ENCODE measurements at places on chromosomes 4 and X.

DNA sequence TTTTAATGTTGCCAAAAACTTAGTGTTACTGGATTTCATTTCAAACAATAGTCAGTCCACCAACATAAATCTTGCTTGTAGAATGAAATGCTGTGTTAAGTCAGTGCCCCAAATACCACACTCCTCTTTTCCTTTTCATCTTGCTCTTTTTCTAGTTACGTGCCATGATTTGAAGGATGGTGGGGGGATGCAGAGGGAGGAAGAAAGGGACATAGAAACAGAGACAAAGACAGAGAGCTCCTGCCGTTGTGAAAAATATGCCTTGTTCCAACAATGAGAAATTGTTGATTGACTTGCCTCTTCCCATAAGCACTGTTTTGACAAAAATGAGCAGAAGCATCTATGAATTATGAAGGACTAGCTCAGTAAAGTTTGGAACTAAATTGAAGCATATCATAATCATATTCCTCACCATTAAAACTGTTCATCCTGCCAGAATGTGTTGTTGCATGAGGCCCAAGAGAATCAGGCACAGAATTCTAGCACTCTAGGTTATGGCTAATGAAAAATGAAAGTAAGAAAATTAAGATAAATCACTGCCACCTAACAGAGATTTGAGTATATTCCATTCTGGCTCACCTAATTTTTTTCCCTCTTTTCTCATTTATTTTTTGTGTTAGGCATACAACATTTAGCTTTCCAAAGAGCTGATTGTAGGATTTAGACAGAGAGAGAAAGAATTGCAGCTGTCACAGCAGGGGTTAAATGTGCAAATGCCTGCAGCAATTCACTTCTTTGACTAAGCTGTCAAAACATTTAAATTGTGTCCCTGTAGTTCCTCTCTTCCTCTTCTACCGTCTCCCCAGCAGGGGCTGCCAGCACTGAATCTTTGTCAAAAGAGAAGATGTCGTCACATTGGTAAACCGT is 111.6 kb upstream of the PTPN13 start:
- DNase-seq, result no peak

DNA sequence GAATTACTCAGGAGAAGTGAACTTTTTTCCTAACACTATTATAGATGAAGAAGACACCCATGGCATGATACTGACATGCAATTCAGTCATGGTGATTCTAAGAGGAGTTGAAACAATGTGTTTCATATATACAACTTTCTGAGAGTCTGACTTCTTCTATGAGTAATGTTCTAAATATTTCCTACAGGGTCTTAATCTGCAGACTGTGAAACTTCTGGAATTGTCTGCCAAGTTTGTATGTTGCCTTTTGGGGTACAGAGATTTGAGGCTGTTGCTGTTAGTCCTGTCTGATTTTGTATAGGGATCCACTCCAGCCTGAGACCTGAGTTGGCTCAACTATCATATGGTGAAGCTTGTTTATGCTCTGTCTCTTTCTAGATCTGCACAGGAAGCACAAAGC is 160.6 kb upstream of the GATB start:
- no peak for DNase-seq

DNA sequence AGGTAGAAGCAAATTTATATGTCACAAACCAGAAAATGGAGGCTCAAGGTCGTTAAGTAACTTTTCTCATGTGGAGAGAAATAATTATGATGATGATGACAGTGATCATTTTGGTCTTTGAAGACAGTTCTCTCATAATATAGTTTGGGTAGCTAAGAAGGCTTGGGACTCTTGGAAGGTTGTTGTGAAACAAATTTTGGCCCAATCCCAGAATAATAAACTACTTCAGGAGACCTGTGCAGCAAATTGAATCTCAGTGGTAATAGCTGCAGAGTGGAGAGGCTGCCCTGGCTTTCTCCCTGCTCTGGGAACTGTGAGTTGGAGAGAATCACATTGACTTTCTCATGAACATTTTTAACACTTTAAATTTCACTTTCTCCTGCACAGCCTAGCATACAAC is 217.2 kb upstream of the BOD1L1 start:
- DNase-seq, result no peak

GRCh38 chr4:170080496-170080895 is 9.3 kb downstream of the AADAT start:
- no peak for DNase-seq

DNA sequence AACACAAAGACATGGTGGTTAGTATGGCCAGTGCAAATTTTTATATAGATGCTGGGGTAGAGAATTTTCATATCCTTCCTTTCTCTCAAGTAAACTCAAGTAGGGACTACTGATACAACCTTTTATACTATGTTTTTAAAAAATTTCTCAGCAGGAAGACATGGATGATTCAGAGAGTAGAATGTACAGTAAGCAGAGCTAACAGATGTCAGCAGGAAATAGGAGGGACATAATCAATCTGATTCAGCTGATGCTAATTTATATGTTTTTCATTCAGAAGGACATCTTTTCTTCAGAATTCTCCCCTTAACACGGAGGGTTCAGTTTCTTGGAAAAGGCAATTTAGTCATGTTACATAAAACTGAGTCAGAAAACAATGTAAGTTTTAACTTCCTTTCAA is 95.4 kb downstream of the GRIA2 start:
- DNase-seq, result no peak

DNA sequence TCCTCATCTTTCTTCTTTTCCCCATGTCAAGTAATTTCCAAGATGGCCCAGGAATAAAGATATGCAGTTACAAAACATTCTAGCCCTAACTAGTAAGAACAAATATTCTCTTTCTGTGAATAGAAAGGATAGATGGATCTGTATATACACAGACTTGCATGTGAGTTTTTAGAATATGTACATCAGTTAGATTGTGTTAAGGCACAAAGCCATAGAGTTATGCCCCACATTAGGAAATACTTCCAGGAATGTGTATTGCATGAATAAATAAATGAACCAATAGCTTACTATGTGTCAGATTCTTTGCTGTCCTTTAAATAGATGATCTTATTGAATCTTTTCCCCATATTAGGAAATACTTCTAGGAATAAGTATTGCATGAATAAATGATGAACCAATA is 46.0 kb upstream of the TMPRSS11E start:
- DNase-seq, result no peak

- DNase-seq, result no peak
Measured at GRCh38 chr4:55437356-55437796, 41.6 kb downstream of the TMEM165 start.

DNA sequence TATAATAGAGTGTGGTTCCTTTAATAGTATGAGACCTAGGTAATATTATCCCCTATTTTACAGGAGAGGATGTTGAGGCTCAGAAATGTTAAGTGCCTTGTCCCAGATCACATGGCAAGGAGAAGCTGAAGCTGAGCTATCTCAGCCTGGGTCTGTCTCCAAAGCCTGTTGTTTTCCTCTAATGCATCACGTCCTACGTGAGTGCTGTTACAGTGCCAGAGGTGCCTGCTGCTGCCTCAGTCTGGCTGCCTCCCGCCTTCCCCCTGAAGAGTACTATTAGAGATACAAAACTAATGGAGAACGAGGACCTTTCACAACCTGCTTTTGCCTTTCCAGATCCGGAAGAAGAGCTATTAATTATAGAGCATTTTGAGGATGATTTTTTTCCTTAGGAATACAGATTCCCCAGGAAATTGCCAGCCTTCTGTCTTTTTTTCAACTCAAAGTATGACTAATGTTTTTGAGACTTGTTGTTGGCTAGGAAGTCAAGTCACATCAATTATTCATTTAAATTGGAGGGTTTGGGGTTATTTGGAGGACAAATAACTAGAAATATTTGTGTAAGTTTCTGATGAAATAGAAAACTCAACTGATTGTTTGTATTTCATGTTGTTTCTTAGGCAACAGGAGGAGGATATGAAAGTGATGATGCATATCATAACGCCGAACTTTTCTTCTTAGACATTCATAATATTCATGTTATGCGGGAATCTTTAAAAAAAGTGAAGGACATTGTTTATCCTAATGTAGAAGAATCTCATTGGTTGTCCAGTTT is 43.9 kb upstream of the MTMR1 start:
- no peak for DNase-seq

- peak; percentile 46 for DNase-seq
Measured at GRCh38 chr4:169293343-169294176, 22.8 kb upstream of the SH3RF1 start.

DNA sequence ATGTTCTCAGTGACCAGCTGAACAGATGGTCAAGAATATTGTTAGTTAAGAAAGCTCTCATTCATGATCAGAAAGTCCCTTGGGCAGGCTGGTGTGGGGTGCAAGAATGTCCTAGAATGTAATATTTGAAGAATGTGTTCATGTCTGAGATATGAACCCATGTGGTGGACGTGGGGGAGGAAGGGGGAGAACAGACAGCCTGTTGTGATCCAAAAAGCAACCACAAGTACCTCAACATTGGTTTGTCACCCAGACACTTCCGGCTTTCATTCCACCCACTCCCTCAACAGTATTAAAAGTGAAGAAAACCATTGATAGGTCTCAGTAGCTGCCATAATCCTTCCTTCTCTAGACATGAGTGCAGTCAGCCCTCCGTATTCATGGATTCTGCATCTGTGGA is 82.2 kb downstream of the MAML3 start:
- peak; percentile 73 for DNase-seq

DNA sequence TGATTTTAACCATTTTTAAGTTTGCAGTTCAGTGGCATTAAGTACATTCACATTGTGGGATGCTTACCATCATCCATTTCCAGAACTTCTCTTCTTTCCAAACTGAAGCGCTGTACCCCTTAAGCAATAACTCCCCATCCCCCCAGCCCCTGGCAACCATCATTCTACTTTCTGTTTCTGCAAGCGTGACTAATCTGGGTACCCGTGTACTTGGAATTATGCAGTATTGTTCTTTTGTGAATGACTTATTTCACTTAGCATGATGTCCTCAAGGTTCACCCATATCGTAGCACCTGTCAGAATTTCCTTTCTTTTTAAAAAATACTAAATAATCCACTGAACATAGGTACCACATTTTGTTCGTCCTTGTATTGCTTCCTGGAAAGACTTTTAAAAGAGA is 32.9 kb downstream of the USP9X start:
- no peak for DNase-seq

GRCh38 chr4:105637408-105638176 is 70.9 kb downstream of the INTS12 start:
- DNase-seq, result no peak

GRCh38 chrX:16914058-16914457 is 32.4 kb upstream of the REPS2 start:
- no peak for DNase-seq

- DNase-seq, result no peak
Measured at GRCh38 chr4:55742655-55743202, 76.9 kb upstream of the EXOC1L start.

DNA sequence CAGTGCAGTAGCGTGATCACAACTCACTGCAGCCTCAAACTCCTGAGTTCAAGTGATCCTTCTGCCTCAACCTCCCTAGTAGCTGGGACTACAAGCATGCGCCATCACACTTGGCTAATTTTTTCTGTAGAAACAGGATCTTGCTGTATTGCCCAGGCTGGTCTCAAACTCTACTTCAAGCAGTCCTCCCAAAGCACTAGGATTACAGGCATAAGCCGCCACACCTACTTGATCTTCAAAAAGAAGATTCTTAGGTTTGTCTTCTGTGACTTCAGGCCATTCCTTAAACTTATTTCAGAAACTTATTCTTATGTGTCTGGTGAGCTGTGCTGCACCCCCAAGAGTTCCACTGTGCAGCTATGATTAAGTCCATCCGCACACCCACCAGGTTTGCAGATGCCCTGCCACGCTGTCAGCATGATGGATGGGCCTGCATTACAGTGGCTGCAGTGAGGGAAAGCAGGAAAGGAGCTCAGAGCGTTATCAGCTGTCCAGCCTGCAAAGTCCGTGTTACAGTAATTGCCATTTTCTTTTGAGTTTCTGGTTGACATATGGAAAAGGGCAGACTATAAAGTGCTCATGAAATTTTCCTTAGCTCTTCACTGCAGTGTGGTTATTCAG is 146.6 kb downstream of the AASDH start:
- no peak for DNase-seq

DNA sequence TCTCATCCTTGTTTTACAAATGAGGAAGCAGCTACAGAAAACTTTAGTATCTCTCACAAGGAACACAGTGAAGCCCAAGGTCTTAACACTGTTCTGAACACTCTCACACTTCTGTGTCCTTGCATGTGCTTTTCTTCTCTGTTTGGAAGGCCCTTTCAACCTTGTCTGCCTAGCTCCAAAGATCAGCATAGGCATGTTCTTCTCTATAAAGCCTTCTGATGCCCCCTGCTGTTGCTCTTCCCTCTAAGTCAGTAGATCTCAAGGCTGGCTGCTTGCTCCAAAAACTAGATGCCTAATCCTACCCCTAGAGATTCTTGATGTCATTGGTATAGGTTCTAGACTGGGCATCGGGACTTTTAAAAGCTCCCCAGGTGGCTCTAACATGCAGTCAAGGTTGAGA is 5.9 kb downstream of the APOO start:
- DNase-seq, result peak; percentile 41

- no peak for DNase-seq
Measured at GRCh38 chrX:104319346-104319745, 64.6 kb upstream of the ESX1 start.

DNA sequence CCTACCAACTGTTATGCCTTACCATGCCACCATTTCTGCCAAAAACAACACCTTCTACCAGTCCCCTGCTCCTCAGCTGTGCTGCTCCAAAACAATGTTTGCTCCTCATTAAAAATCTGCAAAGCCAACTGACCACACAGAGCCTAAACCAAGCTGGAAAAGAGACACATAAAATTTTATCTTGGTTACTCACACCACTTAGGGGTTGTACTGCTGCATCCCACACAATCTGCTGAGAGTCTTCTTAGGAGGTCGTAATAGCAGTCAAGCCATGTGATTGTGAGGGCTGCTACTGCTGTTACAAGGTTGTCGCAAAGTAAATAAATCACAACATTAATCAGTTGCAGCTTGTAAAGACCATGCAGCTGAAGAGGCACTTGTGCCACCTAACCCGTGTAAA is 607.4 kb upstream of the FAM241A start:
- DNase-seq, result no peak

- no peak for DNase-seq
Measured at GRCh38 chr4:90025248-90025647, 101.9 kb upstream of the CCSER1 start.

GRCh38 chr4:105965183-105965800 is 70.0 kb downstream of the NPNT start:
- no peak for DNase-seq

- no peak for DNase-seq
Measured at GRCh38 chr4:176238826-176239225, 30.2 kb downstream of the ASB5 start.

DNA sequence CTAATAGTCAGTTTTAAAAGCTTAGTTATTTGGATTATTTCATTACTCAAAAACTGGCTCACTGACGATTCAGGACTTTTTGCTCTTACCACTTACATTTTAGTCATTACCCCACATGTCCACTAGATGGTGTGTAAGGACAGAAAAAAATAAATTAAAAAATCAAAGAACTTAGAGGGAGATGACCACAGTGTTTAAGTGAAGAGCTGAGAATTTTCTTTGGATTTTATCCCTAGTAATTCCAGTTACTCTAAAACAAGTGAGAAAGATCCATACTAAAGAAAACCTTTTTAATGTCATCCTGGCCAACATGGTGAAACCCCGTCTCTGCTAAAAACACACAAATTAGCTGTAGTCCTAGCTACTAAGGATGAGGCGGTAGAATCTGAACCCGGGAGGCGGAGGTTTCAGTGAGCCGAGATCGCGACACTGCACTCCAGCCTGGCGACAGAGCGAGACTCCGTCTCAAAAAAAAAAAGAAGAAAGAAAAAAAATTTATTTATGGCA is 26.4 kb upstream of the TMPRSS11B start:
- no peak for DNase-seq
